ENCODE measurements at places on chromosomes 1 and 21.

DNA sequence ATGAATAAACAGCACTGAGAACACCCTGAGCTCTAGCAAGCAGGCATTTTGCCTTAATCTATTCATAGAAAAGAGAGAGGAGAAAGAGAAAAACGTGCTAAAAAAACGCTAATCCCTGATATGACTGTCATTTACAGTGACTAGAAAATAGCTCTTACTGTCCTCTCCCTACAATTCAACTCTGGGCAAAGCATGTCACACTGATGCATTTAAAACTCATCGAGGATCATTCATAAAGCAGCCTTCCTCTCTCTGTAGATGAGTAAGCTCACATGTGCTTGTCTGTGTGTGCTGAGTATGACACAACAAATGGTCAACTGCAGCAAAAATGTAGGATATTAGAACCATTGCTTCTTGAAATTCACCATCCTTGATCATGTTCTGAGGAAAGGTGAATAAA lies 109.0 kb downstream of the SGIP1 start:
- no peak for DNase-seq

- DNase-seq: no peak
These were observed 9.3 kb downstream of the MYBPH start for GRCh38 chr1:203166192-203166940.

- no peak for DNase-seq
These were observed 67.7 kb downstream of the BCAR3 start for GRCh38 chr1:93613898-93614297.

DNA sequence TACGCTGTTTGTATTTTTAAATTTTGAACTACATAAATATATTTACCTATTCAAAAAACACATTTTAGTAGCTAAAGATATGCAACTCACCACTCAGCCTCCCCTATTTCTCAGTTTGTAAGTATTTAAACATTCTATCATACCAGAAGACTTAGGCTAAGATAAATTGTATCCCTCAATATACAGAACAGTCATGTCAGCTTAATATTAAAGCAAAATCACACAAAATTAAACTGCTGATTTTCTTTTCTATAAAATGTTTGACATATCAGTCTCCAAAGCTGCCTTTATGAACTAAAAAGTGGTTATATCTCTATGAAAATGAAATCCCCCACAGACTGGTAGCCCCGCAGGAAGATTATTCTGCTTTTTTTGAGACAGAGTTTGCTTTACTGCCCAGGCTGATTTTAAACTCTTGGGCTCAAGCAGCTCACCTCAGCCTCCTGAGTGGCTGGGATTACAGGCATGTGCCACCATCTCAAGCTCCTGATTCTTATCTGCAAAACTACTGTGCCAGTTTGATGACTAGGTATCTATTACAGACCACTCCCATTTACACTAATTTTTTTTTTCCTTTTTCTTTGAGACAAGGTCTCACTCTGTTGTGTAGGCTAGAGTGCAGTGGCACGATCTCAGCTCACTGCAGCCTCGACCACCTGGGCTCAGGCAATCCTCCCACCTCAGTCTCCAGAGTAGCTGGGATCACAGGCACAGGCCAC lies 37.6 kb downstream of the NRDC start:
- DNase-seq: no peak

GRCh38 chr21:16330908-16331268 lies 601.1 kb downstream of the USP25 start:
- no peak for DNase-seq

DNA sequence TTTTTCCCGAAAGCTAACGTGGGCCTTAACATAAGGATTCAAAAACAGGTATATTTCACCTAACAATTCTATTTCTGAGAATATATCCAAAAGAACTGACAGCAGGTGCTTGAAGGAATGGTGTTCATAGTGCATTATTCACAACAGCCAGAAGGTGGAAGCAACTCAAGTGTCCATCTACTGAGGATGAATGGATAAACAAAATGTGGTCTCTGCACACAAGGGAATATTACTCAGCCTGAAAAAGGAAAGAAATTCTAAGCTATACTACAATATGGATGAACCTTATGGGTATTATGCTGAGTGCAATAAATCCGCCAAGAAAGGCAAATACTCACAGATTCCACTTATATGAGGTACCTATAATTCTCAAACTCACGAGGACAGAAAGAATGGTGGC lies 6.1 kb upstream of the RIPPLY3 start:
- no peak for DNase-seq

DNA sequence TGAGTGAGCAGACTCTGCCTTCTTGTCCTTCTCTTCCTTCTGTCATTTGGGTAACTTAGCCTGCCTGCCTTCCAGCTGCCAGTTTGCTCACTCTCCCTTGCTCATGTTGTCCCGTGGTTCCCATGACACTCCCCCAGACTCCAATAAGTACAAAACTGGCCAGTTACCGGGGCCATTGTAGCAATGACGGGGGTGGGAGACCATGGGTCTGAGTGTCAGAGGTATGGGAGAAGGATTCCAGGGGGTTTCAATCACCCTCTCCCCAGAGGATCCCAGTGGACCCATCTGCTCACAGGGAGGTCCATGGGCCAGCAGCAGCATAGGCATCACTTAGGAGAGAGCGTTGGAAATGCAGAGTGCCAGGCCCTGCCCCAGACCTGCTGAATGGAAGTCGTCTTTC lies 51.3 kb downstream of the CAPN9 start:
- no peak for DNase-seq

All from amniotic stem cell (primary cell).